AG04450 (cell line): ENCODE measurements at places on chromosomes 2 and 18.

- DNase-seq: no peak
Measured at GRCh38 chr18:12478269-12479047, 70.7 kb downstream of the PRELID3A start.

DNA sequence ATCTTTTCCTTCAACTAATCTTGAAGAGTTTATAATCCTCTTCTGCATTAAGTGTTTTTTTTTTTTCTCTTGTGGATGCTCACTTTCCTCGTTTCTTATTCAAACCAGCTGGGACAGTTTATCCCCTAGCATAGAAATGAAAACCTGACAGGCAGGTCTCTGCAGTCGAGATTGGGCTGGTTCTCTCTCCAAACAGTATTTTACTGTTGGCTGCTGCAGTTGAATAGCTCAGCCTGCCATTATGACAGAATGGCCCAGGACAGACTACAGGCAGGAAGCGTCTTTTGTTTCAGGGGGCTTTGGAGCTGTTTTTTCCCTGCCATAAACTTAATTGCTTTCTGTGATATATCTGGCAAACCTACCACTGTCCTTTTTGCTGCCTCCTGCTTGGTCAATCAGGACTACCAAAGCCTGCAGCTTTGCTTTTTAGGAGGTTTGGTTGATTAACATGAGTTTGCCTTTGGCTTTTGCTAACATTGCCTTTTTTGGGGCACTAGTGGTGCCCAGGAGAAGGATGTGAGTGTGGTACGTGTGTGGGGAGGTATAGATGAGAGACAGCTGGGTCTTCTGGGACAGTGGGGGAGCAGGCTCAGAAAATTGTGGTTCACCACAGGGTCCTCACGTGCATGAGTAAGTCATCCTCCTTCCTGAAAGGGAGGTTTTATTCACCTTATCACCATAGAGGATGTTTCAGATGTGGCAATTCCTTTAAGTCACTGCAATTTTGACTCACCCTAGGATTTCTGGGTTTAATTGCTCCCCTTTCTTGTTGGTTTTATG lies 128.7 kb downstream of the LYPD6B start:
- DNase-seq: no peak

DNA sequence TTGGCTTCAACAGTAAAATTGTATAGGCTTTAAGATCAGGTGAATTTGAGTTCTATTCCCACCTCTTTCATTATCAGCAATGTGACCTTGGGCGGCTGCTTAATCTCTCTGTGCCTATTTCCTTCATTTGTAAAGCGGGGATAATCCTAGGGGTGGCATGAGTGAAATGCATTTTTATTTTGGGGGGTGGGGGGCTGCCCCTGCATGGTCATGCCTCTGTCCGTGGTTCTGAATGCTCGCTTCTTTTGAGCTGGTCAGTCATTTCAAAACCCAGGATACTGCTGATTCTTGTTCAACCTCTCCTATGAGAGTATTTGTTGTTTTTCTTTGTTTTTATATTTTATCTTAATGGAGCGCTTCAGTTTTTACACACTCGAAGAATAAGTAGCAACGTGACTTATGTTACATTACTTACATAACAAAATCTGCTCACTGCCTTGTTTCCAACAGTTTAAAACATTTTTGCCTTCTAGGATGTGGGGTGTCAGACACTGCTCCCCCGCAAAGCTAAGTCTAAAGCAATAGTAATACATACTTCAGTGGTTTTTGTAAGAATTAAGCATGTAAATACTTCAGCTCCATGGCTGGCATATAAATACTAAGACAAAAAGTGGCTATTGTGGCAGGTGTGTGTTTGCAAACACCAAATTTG lies 152.6 kb upstream of the PELI1 start:
- no peak for DNase-seq

- no peak for DNase-seq
Measured at GRCh38 chr2:175439416-175439815, 257.9 kb upstream of the ATP5MC3 start.

DNA sequence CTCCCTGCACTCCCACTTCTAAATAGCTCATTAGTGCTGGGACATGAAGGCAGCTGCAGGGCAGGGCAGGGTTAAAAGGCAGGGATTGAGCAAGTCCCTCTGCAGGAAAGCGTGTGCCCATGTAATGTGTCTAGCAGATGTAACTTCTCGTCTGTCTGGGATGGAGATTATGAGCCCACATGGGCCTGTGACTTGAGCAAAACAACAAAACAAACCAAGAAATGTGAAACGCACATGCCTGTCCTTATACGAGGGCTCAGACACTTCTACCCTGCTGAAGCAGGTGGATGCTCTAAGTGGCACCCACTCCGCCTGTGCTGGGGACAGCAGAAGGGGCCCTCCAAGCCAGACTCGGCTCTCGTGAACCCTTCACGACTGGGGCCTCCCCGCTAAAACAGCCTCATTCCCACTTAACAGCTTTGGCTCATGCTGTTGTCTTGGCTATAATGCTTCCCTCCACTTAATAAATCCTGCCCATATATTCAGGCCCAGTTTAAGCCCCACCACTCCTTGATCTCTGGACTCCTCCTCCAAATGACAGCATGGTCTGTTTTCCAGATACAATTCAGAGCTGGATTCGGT lies 40.9 kb downstream of the TMEM247 start:
- DNase-seq: no peak

- no peak for DNase-seq
Measured at GRCh38 chr2:239626961-239627592, 226.3 kb upstream of the HDAC4 start.

GRCh38 chr18:26548415-26549262 lies at the start of gene KCTD1:
KCTD1 (minus strand) TSS chr18:26548553; CDS start chr18:26548536, 17 bp downstream.
- DNase-seq: peak; percentile 55

DNA sequence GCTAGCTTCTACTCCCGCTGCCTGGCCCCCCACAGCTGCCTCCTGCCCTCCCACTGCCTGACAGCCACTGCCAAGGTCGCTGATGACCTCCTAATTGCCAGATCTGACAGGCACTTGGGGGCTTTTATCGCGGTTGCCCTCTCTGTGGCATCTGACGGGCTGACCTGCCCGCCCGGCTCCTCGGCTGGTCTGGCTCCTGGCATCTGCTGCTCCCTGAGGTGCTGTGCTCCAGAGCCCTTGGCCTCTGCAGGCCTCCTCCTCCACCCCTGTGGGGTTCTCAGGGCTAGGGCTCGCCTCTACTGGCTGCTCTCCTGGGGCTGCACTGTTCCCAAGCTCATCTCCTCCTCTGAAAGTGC lies 43.1 kb downstream of the INHBB start:
- DNase-seq: no peak

DNA sequence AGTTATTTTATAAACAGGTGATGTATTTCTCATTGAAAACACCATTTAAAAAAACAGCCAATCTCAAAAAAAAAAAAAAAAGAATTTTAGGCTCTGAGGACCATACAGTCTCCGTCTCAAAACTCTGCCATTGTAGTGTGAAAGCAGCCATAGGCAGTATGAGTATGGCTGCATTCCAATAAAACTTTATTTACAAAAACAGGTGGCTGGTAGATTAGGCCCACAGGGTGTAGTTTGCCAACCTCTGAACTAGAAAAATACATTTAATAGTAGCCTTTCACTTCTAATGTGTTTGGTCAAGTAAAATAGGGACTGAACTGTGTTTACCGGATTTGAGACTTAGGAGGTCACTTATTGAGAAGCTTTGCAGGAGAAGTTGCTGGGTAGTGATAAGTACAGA lies 19.2 kb downstream of the RMDN2 start:
- DNase-seq: no peak

GRCh38 chr2:31188131-31188530 lies 29.2 kb downstream of the CAPN14 start:
- DNase-seq: no peak

- DNase-seq: no peak
Measured at GRCh38 chr2:203238292-203238703, 520 bp upstream of the CYP20A1 start.

DNA sequence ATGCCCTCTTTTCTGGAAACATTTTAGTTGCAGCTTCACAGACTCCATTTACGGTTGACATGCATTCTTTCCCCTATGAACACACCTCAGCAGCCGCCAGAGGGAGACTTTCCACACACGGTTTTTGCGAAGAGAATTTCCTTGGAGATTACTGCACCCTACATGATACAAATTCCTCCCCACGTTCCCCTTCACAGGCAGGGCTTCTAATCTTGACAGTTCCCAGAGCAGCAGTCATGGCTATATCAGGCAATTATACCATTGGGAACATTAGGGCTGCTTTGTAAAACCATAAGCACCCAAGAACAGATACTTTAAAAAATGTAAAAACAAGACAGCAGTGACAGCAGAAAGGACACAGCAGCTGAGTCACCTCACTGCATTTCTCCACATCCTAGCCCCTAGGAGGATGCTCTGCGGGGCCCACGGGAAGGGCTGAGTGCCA lies 253.8 kb downstream of the TGIF1 start:
- DNase-seq: peak; percentile 42

GRCh38 chr18:56096861-56097260 lies 508.9 kb upstream of the TCF4 start:
- no peak for DNase-seq

DNA sequence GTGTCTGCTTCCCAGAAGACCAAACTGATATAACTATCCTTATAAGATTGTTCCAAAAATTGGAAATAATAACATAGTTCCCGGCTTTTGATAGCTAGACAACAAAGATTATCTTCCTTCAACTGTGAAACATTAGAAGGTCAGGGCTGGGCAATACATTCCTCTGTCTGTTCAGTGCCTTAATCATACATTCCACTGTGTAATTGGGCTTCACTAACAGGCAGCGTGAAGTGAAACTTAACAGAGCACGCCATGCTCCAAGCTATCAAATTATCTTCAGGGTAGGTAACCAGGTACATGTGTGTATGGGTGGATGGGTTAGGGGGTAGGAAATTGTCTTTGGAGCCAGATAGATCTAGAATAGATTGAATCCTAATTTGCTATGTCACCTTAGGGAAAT lies 23.5 kb upstream of the ARL5A start:
- no peak for DNase-seq

GRCh38 chr2:134244086-134244485 lies 9.8 kb upstream of the MGAT5 start:
- no peak for DNase-seq

DNA sequence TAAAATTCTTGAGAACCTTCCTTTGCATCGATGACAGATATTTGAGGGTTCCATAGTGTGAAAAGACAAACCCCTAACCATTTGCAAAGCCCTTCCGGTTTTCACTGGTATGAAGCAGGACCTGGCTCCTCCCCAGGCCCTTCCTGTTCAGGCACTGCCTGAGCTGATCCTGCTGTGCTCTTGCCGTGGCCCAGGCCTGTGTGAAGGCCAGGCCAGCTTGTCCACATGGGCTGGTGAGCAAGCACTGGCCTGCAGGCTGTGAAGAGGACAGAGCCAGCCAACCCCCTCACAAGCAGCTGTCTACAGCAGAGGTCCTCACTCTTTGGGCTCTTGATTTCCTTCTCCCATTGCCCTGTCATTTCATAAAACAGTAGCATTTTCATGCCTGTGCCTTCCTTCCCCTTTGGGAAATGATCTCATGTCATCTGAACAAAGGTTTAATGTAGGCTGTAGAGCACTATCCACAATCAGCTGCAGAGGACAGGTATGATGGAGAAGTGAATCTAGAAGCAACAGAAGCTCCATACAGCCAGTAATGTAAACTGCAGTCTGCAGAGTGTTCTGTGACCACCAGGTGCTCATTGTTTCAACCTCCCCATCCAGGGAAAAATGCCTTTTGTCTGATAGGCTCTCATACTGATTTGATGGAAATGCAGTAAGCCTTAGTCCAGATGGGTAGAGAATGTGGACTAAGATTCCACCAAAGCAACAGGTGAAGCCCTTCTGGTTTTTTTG lies 19.8 kb downstream of the MPHOSPH10 start:
- no peak for DNase-seq

GRCh38 chr2:161578998-161579397 lies 45.2 kb upstream of the SLC4A10 start:
- DNase-seq: no peak

DNA sequence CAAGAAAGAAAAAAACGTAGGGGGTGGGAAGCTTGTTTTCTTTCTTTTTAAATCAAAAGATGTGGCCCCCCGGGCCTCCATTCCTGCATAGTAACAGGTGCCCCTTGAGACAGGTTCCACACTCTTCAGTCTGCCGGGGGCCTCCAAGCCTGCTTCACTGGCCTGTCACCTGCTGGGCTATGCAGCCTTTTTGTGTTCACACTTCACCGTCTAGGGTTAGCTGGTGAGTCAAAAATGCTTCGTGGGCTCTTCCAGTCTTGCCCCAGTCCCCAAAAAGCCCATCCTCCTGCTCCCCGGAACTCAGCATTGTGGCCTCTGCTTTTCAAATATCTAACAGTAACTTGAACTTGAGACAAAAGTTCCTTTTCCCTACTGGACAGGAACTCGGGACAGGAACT lies 67.9 kb downstream of the POLR1A start:
- no peak for DNase-seq

DNA sequence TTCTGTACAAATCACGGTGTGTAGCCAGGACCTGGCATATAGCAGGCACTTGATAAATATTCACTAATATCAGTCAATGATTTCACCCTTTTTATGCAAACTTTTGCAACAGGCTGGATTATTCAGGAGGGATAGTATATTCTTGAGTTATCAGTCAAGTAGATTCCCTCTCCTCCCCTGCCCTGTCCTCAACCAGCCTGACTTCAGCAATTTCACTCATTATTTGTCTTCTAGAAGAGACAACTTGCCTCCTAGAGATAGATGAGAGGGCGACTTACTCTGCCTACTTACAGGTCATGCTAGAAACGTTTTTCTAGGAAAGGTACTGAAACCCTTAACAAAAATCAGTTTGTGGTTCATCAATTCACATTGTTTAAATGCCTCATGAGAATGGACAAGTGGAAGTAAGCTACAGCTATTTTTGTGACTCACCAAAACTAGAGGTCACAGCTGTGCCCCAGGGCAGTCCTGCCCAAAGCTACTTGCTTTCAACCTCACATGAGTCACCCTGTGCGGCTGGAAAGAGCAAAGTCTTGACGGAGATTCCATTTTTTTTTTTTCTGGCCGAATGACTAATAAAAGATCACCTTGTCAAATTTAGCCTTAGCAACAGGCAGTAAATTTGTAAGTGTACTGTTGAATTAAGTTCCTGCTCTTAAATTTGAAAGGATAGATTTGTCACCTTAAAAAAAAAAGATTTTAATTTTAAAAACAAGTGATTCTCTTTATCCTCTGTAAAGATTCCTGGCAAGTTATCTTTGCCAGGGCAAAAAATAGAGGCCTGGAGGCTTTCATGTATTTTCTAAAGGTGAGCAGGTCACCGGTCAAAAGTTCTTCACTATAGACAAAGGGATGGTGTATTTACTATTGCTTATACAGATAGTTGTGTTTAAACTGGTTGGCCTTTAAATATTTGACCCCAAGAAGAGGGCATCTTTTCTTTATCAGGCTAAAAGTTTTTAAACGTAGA lies 109.0 kb upstream of the SLC35G4 start:
- DNase-seq: peak; percentile 91

DNA sequence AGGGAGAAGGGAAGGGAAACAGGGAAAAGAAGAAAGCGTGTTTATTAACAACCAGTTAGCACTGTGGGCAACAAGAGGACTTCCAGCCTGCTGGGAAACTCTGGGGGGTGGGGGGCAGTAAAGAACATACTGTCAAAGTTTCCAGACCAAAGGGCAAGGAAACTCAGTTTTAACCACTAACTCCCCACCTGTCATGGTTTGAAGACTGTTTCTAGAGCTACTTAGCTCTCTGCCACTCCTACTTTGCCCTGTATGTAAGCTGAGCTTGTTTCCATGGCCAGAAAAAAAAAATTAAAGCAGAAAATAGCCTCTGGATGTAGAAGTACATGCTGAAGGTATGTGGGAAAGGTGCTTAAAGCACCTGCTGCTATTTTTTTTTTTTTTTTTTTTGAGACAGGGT lies 11.0 kb upstream of the PTPN2 start:
- no peak for DNase-seq
